Mesenchymal stem cell (in vitro differentiated cells and primary cell): ENCODE measurements at places on chromosomes 16 and 17.

GRCh38 chr17:73998653-73999645 is 204.5 kb upstream of the RPL38 start:
- no peaks in the 10 kb centered on the region for H3K27me3 ChIP-seq
- H3K4me3 ChIP-seq = no peak overlapping the region
- no peaks in the 10 kb centered on the region for H3K4me1 ChIP-seq
- no peak overlapping the region for H3K27ac ChIP-seq
- H3K36me3 ChIP-seq = no peaks in the 10 kb centered on the region

DNA sequence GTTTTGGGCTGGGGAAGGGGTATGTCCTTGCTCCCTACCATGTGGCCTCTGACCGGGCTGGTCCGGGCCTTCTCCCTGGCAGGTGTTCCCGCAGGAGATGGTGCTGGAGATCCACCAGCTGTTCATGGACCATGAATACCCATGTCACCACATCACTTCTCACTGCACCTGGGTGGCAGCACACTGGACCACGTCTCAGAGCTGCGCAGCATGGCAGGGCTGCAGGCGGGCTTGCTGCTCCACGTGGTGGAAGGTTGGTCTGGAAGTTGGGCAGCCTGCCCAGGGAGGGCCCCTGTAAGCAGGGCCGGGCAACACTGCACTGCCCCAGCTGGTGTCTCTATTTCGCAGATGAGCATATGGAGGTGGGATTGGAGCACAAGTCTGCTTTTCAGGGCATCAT is 169.5 kb upstream of the ZNF267 start:
- H3K4me1 ChIP-seq = peaks cover 8% of the 10 kb centered on the region
- no peak for DNase-seq
- H3K36me3 ChIP-seq = peaks cover 57% of the 10 kb centered on the region

GRCh38 chr16:68197250-68197649 is 38.7 kb downstream of the ESRP2 start:
- H3K27me3 ChIP-seq = no peaks in the 10 kb centered on the region
- peak overlapping the region; percentile 82 for H3K27ac ChIP-seq
- DNase-seq = peak; percentile 20
- peaks cover 19% of the 10 kb centered on the region for H3K36me3 ChIP-seq
- no peak overlapping the region for H3K4me3 ChIP-seq

GRCh38 chr16:67230809-67231660 is 4.1 kb downstream of the TMEM208 start:
- peaks cover 77% of the 10 kb centered on the region for H3K36me3 ChIP-seq
- no peak for DNase-seq
- H3K4me1 ChIP-seq = peaks cover 14% of the 10 kb centered on the region
- no peaks in the 10 kb centered on the region for H3K27me3 ChIP-seq

DNA sequence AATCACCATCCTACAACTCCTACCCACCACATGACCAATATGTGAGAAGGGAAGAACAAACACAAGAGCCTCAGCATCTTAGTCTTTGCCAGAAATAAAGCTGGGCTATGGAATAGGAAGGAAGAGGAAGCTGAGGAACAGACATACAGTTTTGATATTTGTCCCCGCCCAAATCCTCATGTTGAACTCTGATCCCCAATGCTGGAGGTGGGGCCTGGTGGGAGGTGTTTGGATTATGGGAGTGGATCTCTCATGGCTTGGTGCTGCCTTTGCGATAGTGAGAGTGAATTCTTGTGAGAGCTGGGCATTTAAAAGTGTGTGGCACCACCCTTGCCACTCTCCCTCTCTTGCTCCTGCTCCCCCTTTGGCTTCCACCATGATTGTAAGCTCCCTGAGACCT is 52.4 kb upstream of the NLK start:
- H3K4me3 ChIP-seq = no peak overlapping the region
- no peaks in the 10 kb centered on the region for H3K36me3 ChIP-seq
- no peak for DNase-seq
- no peak overlapping the region for H3K27ac ChIP-seq
- H3K27me3 ChIP-seq = peaks cover 28% of the 10 kb centered on the region

- H3K27ac ChIP-seq = no peak overlapping the region
- H3K27me3 ChIP-seq = no peaks in the 10 kb centered on the region
- no peaks in the 10 kb centered on the region for H3K36me3 ChIP-seq
- H3K4me3 ChIP-seq = no peak overlapping the region
- DNase-seq = no peak
Observed at GRCh38 chr16:88274847-88275246, 107.9 kb upstream of the ZNF469 start.

DNA sequence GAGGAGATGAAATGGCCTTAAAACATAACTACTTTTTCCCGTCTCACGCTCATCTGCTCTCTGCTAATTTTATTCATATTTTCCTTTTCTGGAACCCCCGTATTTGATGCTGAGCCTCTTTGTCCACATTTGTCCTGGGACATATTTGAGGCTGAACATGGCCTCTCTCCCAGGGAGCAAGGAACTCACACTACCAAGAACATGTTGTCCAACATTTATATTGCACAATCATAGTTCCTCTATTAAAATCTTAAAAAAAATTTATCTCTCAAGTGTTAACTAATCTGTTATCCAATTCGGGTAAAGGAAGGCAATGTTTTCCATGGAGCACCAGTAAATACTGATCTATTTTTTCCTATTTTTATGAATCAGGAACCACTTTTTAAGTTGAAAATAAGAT is 60.2 kb downstream of the CMC2 start:
- H3K27ac ChIP-seq = no peak overlapping the region
- H3K27me3 ChIP-seq = peaks cover 7% of the 10 kb centered on the region
- no peaks in the 10 kb centered on the region for H3K4me1 ChIP-seq
- DNase-seq = no peak
- H3K4me3 ChIP-seq = no peak overlapping the region

DNA sequence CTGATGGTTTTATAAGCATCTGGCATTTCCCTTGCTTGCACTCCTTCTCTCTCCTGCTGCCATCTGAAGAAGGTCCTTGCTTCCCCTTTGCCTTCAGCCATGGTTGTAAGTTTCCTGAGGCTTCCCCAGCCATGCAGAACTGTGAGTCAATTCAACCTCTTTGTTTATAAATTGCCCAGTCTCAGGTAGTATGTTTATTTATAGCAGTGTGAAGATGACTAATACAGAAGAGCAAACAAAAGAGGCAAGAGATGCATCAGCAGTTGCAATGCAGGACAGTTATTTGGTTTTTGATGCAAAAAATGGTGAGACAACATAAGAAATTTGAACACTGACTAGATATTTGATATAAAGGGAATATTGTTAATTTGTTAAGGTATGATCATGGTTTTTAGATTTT is 16.8 kb downstream of the TMEM100 start:
- H3K36me3 ChIP-seq = no peaks in the 10 kb centered on the region
- H3K4me3 ChIP-seq = no peak overlapping the region
- peaks cover 2% of the 10 kb centered on the region for H3K4me1 ChIP-seq
- H3K27ac ChIP-seq = no peak overlapping the region
- H3K27me3 ChIP-seq = no peaks in the 10 kb centered on the region
- DNase-seq = peak; percentile 75

- H3K27ac ChIP-seq = no peak overlapping the region
- no peak overlapping the region for H3K4me3 ChIP-seq
- H3K36me3 ChIP-seq = no peaks in the 10 kb centered on the region
Observed at GRCh38 chr17:73068322-73069153, 23.9 kb downstream of the SLC39A11 start.

- H3K27me3 ChIP-seq = no peaks in the 10 kb centered on the region
- DNase-seq = no peak
- H3K4me1 ChIP-seq = peaks cover 43% of the 10 kb centered on the region
- H3K4me3 ChIP-seq = no peak overlapping the region
Observed at GRCh38 chr16:84992717-84993075, 18.6 kb downstream of the ZDHHC7 start.

GRCh38 chr17:8133399-8133798 is 9.5 kb upstream of the HES7 start:
- no peak for DNase-seq
- peaks cover 4% of the 10 kb centered on the region for H3K27me3 ChIP-seq
- peaks cover 3% of the 10 kb centered on the region for H3K4me1 ChIP-seq
- H3K36me3 ChIP-seq = no peaks in the 10 kb centered on the region

GRCh38 chr17:50482516-50482915 is 3.9 kb downstream of the RSAD1 start:
- H3K4me3 ChIP-seq = no peak overlapping the region
- no peaks in the 10 kb centered on the region for H3K27me3 ChIP-seq
- peak overlapping the region; percentile 40 for H3K27ac ChIP-seq
- H3K4me1 ChIP-seq = peaks cover 12% of the 10 kb centered on the region
- peaks cover 42% of the 10 kb centered on the region for H3K36me3 ChIP-seq
- peak; percentile 96 for DNase-seq

GRCh38 chr17:82017612-82018151 is 5.0 kb downstream of the CENPX start:
- H3K4me1 ChIP-seq = peaks cover 30% of the 10 kb centered on the region
- peaks cover 15% of the 10 kb centered on the region for H3K36me3 ChIP-seq
- no peak overlapping the region for H3K27ac ChIP-seq
- no peak overlapping the region for H3K4me3 ChIP-seq

GRCh38 chr17:64418506-64419339 is 28.1 kb upstream of the PECAM1 start:
- H3K27ac ChIP-seq = no peak overlapping the region
- no peaks in the 10 kb centered on the region for H3K4me1 ChIP-seq
- no peaks in the 10 kb centered on the region for H3K27me3 ChIP-seq
- no peaks in the 10 kb centered on the region for H3K36me3 ChIP-seq

DNA sequence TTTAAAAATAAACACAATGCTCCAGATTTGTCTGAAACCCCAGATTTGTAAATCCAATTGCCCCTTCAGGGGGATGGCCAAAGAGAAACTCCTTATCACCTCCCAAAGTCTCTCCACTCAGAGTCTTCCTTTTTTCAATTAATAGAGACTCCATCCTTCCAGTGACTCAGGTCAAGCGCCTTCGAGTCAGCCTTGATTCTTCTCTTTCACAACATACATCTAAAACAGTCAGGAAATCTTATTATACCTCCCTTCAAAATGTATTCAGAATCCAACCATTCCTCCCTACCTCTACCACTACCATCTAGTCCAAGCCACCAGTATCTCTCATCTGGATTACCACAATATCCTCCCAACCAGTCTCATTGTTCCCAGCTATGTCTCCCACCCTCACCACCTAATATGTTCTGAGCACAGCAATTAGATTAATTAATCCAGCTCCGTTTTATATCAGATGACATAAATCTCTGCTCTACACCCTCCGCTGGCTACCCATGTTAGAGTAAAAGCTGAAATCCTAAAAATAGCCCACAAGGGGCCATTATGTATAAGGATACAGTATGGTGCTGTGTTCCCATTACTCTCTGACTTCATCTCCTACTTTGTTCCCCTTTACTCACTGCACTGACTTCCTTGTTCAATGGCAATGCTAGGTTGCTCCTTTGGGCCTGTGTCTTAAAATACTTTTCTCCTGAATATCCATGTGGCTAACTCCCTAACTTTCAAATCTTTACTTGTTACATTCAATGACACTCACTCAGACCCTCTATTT is 11.8 kb downstream of the SIAH1 start:
- no peak overlapping the region for H3K4me3 ChIP-seq
- H3K36me3 ChIP-seq = no peaks in the 10 kb centered on the region
- no peak overlapping the region for H3K27ac ChIP-seq
- peaks cover 4% of the 10 kb centered on the region for H3K4me1 ChIP-seq
- no peaks in the 10 kb centered on the region for H3K27me3 ChIP-seq

DNA sequence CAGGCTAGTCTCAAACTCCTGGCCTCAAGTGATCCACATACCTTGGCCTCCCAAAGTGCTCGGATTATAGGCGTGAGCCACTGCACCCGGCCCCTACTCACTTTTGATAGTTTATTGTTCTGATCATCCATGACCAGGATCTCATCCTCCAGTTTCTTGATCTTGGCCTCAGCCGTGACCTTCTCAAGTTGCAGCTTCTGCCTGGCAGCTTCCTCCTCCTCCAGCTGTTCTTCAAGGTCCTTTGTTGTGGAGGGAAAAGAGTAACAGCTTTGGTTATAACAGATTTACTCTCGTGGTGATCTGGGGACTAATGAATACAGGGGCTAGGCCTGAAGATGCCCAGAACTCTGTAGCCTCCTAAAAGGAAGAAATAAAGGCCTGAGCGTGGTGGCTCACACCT is 89.9 kb downstream of the NDE1 start:
- H3K4me3 ChIP-seq = no peak overlapping the region
- H3K36me3 ChIP-seq = no peaks in the 10 kb centered on the region
- DNase-seq = no peak
- H3K4me1 ChIP-seq = no peaks in the 10 kb centered on the region
- no peak overlapping the region for H3K27ac ChIP-seq

- peaks cover 5% of the 10 kb centered on the region for H3K4me1 ChIP-seq
- no peak overlapping the region for H3K4me3 ChIP-seq
- no peak for DNase-seq
- peak overlapping the region; percentile 18 for H3K27ac ChIP-seq
- H3K36me3 ChIP-seq = peaks cover 6% of the 10 kb centered on the region
Observed at GRCh38 chr17:59671386-59671785, 35.8 kb downstream of the PTRH2 start.

- no peaks in the 10 kb centered on the region for H3K27me3 ChIP-seq
- H3K36me3 ChIP-seq = peaks cover 43% of the 10 kb centered on the region
- peaks cover 39% of the 10 kb centered on the region for H3K4me1 ChIP-seq
- peak overlapping the region; percentile 95 for H3K4me3 ChIP-seq
- H3K27ac ChIP-seq = peak overlapping the region; percentile 99
Observed at GRCh38 chr17:4947411-4948165, 742 bp downstream of the PFN1 start.

DNA sequence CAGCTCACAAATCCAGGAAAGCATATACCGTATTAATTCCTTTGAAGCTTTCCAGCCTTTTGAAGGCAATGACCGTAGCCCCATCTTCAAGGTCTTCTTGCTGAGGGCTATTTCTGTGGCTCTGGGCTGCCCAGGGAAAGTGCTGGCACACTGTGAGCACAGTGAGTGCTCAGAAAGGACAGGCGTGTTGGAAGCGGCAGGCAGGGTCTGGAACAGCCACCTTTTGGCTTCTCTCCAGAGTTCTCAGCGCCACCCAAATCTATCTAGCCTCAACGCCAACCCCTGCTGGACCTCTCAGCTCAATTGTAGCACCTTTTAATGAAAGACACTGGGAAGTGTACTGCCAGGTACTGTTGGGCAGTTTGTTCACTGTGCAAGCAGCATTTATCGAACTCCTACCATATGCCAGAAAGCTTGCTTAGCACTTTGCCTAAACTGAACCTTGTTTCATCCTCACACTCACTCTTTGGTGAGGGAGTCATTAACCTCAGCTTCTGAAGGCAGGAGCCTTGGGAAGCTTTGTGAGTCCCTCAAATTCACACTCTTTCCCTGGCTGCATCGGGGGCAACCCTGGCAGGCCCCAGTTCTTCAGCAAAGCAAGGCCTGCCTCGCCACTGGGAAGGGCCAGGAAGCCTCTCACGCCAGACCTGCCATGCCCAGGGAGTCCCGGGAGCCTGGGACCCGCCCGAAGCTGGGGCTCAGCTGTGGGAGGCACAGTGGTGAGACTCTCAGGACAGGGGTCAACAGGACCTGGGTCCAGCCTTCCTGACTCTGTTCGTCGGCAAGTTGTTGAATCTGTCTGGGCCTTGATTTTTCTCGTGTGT is 13.5 kb upstream of the CIBAR2 start:
- DNase-seq = no peak
- no peak overlapping the region for H3K4me3 ChIP-seq
- peaks cover 30% of the 10 kb centered on the region for H3K4me1 ChIP-seq
- no peaks in the 10 kb centered on the region for H3K36me3 ChIP-seq
- H3K27me3 ChIP-seq = no peaks in the 10 kb centered on the region
- peak overlapping the region; percentile 76 for H3K27ac ChIP-seq

- H3K4me3 ChIP-seq = no peak overlapping the region
- DNase-seq = no peak
- peaks cover 3% of the 10 kb centered on the region for H3K36me3 ChIP-seq
- peak overlapping the region; percentile 49 for H3K27ac ChIP-seq
- peaks cover 18% of the 10 kb centered on the region for H3K4me1 ChIP-seq
Observed at GRCh38 chr17:1793447-1793806, 31.6 kb downstream of the SERPINF1 start.

- DNase-seq = no peak
- no peaks in the 10 kb centered on the region for H3K36me3 ChIP-seq
- peaks cover 43% of the 10 kb centered on the region for H3K4me1 ChIP-seq
- no peak overlapping the region for H3K4me3 ChIP-seq
- H3K27ac ChIP-seq = no peak overlapping the region
Observed at GRCh38 chr17:3894188-3894587, 1.3 kb upstream of the CAMKK1 start.
